Vagina (tissue), 2 donors: ENCODE measurements at places on chromosomes 4 and X.

GRCh38 chrX:150159537-150159936 is 203.6 kb upstream of the MAMLD1 start:
- no peaks in the 10 kb centered on the region for H3K27me3 ChIP-seq
- H3K4me1 ChIP-seq = no peaks in the 10 kb centered on the region
- no peaks in the 10 kb centered on the region for H3K36me3 ChIP-seq
- DNase-seq = no peak
- H3K27ac ChIP-seq = no peak overlapping the region

- no peak overlapping the region for H3K27ac ChIP-seq
- DNase-seq = no peak
- no peak overlapping the region for H3K4me3 ChIP-seq
- H3K36me3 ChIP-seq = peaks cover 20% of the 10 kb centered on the region
- no peaks in the 10 kb centered on the region for H3K27me3 ChIP-seq
These were observed 83.4 kb upstream of the COX18 start for GRCh38 chr4:73152893-73153292.

- no peak overlapping the region for H3K27ac ChIP-seq
- peaks cover 37% of the 10 kb centered on the region for H3K4me1 ChIP-seq
- H3K4me3 ChIP-seq = no peak overlapping the region
These were observed 61.8 kb downstream of the FHDC1 start for GRCh38 chr4:152997771-152998487.

DNA sequence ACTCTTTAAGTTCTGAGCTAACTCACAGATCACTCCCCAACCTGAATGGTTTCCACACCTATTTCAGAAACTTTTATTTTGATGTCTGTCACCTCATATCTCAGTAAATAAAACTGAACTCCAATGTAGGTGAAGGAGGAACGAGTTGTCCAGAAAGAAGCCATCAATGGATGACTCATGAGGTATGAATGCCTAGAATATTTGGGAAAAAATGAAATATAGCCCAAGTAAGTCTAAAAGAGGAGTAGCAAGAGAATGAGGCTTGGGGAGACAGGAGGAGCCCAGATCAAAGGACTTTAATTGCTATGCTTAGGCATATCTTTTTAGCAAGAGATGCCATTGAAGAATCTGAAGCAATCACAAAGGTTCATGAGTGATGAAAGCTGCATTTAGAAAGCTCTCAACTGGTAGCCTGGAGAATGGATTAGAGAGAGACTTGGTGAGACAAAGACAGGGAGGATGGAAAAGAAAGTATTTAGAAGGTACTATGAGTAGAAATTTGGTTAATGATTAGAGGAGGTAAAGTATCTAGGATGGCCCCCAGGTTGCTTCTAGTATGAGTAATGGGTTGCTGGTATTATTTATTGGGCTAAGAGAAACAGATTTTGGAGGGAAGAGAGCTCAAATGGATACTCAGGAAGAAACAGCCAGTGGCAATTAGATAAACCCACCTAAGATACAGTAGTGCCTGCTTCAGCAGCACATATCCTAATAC is 39.4 kb downstream of the NOCT start:
- H3K4me1 ChIP-seq = peaks cover 20% of the 10 kb centered on the region
- H3K36me3 ChIP-seq = peaks cover 14% of the 10 kb centered on the region
- H3K27ac ChIP-seq = no peak overlapping the region
- H3K27me3 ChIP-seq = no peaks in the 10 kb centered on the region
- DNase-seq = no peak
